ENCODE measurements at places on chromosomes 4 and X. TPM values are rescaled to one million over a fixed set of nuclear protein-coding genes. Genes with fewer than 3 reads are reported as not detected.

TEX28 gene
- polyA plus RNA-seq: not detected

NPY5R gene
- polyA plus RNA-seq: not detected

NHSL2 gene
- 0.29 TPM for polyA plus RNA-seq

EGF gene
- polyA plus RNA-seq: 0.59 TPM

RUFY3 gene
- 8.7 TPM for polyA plus RNA-seq

NXF3 gene
- not detected for polyA plus RNA-seq

LRP2BP gene
- polyA plus RNA-seq: 0.25 TPM

CPE gene
- 1.9 TPM for polyA plus RNA-seq

NOP14 gene
- 29.3 TPM for polyA plus RNA-seq

GYG2 gene
- 13.6 TPM for polyA plus RNA-seq

DNA sequence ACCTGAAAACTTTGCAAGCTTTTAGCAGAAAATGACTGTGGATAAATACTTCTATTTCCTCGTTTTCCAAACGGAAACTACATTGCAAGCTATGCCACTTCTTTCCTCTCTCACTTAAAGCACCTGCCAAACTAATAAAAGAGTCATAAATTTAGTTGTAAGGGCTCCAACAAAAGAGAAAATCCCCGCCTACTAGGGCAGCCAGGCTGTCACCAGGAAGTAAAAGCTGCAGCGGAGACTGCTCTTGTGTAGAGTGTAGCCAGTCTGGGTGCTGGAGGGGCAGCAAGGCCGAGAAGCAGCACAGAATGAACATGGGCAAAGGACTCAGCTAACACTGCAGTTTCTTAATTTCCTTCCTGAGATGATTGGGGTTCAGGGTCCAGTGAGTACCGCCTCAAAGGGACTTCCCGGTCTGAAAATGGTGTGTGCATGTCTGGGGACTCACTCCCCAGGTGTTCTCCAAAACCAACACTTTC, 89.3 kb upstream of the MAML3 start:
- no peak for DNase-seq

DNA sequence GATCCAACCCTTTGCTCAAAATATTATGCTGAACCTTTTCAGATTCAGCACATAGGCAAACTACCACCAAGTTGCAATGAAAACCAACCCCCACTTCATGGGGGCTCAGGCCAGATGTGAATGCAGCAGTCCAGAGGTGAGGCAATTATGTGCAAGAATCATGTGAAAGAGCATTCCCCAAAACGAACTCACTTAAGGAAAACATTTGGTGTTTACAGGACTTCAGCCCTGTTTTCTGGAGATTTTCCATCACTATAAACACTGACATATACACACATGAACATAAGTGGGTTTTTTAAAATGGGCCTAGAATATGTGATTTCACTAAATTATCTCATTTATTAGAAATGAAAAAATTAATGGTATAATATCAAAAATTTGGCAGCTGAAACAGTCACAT, 31.5 kb downstream of the BMP3 start:
- DNase-seq: no peak

GRCh38 chr4:76526585-76526990, 91.6 kb downstream of the SHROOM3 start:
- no peak for DNase-seq

GRCh38 chr4:77582156-77582555, 23.5 kb upstream of the CXCL13 start:
- no peak for DNase-seq

GRCh38 chrX:134971926-134972325, 18.9 kb upstream of the SMIM10 start:
- DNase-seq: no peak

DNA sequence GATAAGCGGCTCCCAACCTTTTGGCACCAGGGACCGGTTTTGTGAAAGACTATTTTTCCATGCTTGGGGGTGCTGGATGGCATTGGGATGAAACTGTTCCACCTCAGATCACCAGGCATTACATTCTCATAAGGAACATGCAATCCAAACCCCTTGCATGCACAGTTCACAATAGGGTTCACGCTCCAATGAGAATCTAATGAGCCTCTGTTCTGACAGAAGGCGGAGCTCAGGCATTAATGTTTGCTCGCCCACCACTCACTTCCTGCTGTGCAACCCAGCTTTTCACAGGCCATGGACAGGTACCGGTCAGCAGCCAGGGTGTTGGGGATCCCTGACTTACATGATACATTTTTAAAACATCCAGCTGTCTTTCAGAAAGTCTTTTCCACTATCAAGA, 187.3 kb downstream of the SLC39A8 start:
- DNase-seq: no peak

DNA sequence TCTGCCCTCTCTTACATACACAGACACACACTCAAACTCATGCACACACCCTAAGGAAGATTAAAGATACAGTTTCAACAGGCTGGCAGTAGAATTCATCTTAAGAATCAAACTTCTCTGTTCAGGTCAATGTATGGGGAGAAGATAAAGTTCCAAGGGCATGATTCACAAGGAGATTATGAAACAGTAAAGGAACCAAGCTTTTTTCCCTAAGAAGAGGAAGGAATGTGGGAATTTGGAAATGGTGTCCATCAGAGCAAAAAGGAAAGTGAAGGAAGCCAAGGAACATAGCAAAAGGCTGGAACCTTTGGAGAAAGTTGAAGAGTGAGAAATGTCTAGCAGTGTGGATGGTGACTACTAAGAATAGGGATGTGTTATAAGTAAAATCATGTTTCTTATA, 191.0 kb upstream of the NPY2R start:
- DNase-seq: no peak

DNA sequence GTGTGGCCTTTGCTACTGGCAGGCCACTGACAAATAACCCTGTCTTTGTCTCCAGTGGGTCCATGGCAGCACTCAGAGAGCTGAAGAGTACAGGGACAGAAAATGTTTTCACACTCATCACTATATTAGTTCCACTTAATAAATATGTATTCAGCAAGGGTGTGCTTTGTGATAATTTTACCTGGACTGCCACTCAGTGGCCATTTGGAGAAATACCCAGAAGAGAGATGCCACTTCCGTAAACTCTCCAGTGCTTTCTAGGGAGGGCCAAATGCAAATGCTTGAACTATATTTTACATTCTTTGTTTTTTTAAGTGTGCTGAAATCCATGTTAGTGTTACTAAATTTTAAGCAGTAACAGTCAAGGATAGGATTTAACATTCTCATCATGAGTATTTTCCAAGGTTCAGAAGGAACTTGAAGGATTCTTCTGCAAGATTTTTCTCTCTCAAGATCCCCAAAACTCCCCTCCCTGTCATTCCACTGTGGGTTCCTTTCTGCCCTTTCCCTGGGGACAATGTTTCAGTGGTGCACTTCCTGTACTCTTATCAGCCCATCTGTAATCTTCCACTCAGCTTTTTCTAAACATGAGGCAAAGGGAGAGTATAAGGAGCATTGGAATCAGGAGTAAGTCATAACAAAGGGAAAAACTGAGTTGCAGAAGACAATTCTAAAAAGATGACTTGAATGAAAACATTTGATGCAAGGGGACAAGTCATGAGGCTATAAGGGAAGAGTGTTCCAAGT, 46.0 kb downstream of the TFDP3 start:
- peak; percentile 1 for DNase-seq

GRCh38 chr4:97073194-97073593, 1070.1 kb downstream of the STPG2 start:
- DNase-seq: no peak

DNA sequence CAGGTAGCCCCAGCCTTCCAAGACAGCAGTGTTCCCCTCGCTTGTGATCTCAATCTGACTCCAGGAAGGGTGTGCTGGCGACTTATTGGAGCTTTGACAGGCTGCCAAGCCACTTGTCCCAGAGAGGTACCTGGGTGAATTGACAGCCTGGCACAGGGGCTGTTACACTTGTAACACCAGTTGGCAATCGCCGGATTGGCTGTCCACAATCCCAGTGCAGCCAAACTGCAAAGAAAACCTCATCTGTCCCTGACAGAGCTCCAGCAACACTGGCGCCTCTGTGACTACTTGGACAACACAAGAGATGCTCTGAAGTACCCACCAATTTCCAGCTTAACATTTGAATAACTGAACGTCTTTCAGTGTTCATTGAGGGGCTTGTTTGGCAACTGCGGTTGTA, 76.8 kb upstream of the PRPS1 start:
- no peak for DNase-seq

DNA sequence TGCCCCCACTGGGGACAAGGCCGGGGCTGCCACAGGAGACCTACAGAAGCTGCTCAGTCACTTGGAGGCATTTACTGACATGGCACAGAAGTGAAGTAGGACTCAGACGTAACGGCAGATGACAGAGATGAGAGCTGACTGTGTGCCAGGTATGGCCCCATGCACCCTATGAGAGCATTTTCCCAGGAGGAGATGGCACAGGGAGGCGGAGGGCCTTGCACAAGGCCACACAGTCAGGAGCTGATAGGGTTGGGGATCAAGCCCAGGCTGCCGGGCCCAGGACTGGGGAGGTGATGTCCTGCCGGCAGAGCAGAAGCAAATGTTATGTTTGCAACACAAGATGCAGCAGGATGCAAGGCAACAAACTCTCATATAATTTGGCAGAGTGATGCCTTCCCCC, 34.1 kb downstream of the NAT8L start:
- no peak for DNase-seq

DNA sequence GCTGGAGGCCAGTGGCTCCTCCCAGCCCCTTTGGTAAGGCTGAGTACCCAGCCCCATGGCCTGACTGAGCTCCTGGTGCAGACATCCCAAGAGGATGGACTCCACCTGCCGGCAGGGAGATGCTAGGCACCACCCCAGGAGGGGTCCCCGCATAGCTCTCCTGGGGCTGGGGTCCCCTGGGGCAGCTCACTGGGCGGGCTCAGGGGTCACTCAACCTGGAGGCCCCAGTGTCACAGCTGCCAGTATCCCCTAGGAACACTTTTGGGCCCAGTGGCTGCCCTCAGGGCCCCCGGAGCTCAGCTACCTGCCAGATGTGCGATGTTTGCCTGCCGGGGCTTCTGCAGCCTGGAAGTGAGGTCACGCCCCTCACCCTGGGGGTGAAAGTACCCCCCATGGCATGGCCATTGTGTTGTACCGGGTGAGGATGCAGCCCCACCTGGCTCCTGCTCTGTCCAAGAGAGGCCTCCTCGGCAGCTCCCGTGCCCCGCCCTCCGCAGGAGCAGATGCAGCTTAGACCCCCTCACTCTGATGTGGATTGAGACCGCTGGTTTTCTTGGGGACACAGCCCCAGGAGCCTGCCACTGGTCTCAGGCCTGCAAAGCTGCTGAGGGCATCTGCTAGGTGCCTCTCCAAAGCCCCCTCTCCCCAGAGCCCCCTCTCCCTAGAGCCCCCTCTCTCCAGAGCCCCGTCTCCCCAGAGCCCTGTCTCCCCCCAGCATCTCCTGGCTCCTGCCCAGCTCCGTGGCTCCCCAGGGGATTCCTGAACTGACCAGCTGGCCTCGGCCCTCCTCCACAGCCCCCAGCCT, 6.7 kb upstream of the HGFAC start:
- no peak for DNase-seq

DNA sequence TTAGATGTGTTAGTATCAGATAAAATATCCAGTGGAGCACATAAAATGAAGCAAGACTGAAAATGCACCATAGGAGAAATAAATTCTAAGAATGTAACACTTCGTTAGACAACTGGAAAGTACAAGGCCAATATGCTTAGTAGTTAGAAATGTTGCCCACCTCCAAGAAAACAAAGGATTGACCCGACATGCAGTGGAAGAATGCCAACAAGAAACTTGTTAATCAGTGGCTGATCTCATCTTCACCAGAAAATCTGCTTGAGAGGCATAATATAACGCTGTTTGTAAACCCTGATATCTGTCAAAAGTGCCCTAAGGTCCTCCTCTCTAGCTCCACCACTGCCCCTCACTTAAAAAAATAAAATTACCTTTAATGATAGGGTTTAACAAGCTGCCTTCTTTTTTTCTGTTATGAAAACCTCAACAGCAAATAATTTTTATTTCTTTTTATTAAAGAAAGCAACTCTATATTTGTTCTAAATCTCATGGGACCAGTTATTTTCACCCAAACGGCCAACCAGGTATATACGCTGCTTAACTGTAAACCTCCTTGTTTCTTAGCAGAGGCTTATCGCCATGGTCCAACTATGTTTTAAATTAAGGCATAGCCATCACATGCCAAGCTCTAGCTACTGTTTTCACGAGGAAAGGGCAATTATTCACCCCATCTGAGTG, 1.8 kb downstream of the RASGEF1B start:
- no peak for DNase-seq

DNA sequence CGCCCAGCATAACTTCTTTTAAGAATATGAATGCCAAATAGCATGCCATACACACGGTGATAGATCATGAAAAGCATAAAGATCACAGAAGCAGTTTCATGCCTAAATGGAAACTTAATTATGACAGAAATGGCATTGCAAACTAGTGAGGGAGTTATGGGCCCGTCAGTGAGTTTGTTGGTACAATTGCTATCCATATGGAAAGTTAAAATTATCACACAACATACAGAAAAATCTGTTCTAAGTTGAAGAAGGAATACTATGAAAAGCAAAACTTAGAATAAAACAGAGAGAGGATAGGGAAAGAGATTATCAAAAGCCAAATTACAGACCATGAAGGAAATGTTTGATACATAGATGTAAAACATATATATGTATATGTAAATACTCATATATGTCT, 30.2 kb upstream of the RAP1GDS1 start:
- DNase-seq: no peak

DNA sequence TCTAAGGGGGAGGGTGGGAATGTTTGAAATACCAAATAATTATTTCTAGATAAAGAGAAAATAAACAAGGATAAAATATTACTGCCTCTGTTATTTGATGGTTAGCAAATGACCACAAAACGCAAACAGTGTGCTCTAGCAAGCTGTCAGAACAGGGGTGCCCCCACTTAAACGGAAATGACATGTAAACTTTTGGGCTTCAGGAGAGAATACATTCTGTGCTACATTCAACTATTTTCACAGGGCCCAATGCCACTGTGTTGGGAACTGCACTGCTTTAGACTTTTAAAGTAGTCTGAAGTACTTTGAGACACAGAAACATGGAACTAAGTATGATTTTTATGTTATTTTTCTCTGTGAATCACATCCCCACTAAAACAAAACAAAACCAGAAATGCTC, 14.1 kb downstream of the CD40LG start:
- DNase-seq: no peak

- DNase-seq: no peak
Measured at GRCh38 chr4:37889849-37890800, 759 bp upstream of the TBC1D1 start.

DNA sequence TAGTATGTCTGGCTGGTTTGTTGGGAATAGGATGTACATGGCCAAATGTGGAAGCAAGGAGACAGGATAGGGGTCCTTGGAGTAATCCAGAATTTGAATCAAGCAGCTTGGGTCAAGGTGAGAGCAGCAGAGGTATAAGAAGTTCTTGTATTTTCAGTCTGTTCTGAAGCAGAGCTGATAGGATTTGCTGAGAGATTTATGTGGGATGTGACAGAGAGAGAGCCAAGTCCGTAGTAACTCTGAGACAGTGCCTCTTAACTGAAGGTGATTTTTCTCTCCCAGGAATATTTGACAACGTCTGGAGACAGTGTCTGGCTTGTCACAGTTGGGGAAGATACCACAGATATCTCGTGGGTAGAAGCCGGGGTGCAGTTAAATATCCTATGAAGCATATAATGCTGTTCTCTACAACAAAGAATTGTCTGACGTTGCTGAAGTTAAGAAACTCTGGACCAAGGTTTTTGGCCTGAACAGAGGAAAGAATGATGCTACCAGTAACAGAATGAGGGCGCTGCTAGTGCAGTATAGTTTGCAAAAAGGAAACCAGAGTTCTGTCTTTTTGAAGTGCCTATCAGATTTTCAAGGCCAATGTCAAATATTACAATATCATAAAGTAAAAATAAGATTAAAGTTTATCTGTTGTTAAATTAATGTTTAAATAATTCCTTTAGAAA, 184.0 kb downstream of the ARHGAP24 start:
- no peak for DNase-seq

- no peak for DNase-seq
Measured at GRCh38 chr4:109497511-109497910, 62.5 kb upstream of the MCUB start.
